Neuronal stem cell (in vitro differentiated cells): ENCODE measurements at places on chromosomes 2 and 18.

- no peak overlapping the region for H3K4me3 ChIP-seq
- DNase-seq, result no peak
- H3K36me3 ChIP-seq, result no peaks in the 10 kb centered on the region
- H3K4me1 ChIP-seq, result peaks cover 27% of the 10 kb centered on the region
Observed at GRCh38 chr18:56984731-56985130, 162.2 kb upstream of the BOD1L2 start.

GRCh38 chr18:65942854-65943253 lies 192.0 kb downstream of the CDH7 start:
- H3K36me3 ChIP-seq, result no peaks in the 10 kb centered on the region
- no peaks in the 10 kb centered on the region for H3K4me1 ChIP-seq
- no peak for DNase-seq
- no peak overlapping the region for H3K27ac ChIP-seq

- H3K4me3 ChIP-seq, result no peak overlapping the region
- peaks cover 40% of the 10 kb centered on the region for H3K36me3 ChIP-seq
- DNase-seq, result no peak
- no peaks in the 10 kb centered on the region for H3K27me3 ChIP-seq
- H3K4me1 ChIP-seq, result no peaks in the 10 kb centered on the region
- no peak overlapping the region for H3K27ac ChIP-seq
Observed at GRCh38 chr2:131044757-131045150, 48.5 kb downstream of the FAM168B start.

DNA sequence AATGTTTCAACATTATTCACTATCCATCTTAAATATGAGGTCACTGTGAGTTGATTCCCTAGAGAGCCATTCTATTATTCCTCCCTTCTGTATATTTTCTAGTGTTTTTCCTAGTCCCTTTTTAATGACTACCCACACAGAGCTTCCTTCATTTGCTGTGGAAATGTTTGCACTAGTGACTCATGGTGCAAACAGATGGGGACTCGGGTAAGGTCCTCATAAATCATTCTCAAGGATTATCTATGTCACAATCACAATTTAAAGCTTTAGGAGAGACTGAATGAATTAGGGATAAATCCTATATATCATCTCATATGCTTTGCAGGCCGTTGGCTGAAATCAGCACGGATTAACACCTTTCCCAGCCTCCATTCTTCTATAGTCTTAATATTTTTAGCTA lies 159.6 kb downstream of the DCC start:
- no peak for DNase-seq
- H3K27me3 ChIP-seq, result no peaks in the 10 kb centered on the region
- H3K4me3 ChIP-seq, result no peak overlapping the region
- H3K4me1 ChIP-seq, result no peaks in the 10 kb centered on the region

- H3K4me3 ChIP-seq, result no peak overlapping the region
- H3K27me3 ChIP-seq, result no peaks in the 10 kb centered on the region
- no peaks in the 10 kb centered on the region for H3K4me1 ChIP-seq
- no peak for DNase-seq
- H3K27ac ChIP-seq, result no peak overlapping the region
Observed at GRCh38 chr2:159936471-159936870, 125.9 kb downstream of the PLA2R1 start.

- peaks cover 32% of the 10 kb centered on the region for H3K4me1 ChIP-seq
- no peaks in the 10 kb centered on the region for H3K36me3 ChIP-seq
- DNase-seq, result no peak
- H3K27me3 ChIP-seq, result no peaks in the 10 kb centered on the region
- no peak overlapping the region for H3K27ac ChIP-seq
Observed at GRCh38 chr2:47070920-47071824, 83.9 kb downstream of the STPG4 start.
